ENCODE measurements at places on chromosomes 7 and 10.
A peak's percentile ranks its signal among the peaks of the same experiment; 100 is the strongest.

DNA sequence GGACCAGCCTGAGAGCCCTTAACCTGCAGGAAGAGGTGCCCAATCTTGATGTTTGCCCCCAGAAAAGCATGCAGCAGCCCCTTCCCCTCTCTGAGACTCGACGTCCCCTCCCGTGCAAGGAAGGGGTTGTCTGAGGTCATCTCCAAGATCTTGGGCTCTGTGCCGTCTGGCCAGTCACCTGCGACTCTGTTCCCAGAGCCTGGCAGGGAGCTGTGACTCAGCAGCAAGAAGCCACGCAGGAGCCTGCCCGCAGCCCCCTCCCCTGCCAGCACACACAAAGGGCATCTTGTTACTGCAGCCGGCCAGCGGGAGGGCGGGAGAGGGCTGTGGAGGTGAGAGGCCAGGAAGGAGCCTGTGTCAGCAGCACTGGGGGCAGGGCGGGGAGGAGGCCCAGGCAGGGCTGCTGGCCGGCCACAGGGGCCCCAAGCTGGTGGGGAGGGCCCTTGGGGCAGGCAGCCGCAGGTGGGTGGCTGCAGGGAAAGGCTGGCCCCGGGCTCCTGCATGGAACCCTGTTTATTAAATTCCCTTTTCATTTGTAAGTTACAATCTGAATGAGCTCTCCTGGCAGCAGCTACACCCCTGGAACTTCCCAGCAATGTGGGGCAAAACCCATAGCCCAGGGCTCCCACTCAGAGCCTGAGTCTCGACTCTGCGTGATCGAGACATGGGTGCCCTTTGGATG lies 103.7 kb upstream of the ZMIZ1 start:
- DNase-seq = no peak

- no peak for DNase-seq
Measured at GRCh38 chr10:5070648-5071410, 23.4 kb upstream of the AKR1C3 start.

- peak; percentile 74 for DNase-seq
Measured at GRCh38 chr10:103772096-103772845, 83.1 kb downstream of the SH3PXD2A start.

- DNase-seq = no peak
Measured at GRCh38 chr10:123848564-123849457, 42.8 kb downstream of the CPXM2 start.

DNA sequence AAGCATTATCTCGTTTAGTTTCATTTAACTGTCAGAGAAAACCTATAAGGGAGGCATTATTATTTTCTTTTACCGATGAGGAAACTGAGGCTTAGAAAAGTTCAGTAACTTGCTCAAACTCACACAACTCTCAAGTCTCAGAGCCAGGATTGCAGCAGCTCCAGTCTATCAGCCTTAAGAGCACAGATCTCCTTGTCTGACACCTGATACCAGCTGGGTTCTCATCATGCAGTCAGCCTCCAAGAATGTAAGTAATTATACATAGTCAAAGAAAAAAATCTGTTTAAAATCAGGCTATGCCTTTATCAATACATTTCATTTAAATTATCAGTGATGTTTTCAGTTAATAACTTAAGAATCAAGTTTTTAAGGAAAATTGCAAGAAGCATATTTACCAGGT lies 236.6 kb upstream of the TCF7L2 start:
- no peak for DNase-seq

DNA sequence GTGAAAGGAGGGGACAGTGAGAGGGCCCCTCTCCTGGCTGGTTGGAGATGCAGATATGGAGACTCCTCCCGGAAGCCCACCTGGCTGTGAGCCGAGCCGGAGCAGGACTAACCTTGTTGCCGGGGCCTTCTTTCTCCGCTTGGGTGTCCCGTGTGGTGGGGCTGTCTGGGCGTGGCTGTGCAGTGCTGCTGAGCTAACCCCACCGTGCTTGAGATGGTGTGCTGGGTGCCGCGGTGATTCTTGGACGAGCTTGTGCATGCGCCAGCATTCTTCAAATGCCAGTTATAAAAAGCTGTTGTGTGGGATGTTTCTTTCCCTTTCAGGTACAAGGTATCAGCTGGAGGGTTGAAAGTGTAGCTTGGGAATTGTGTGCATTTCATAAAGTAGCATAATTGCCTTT lies 48.8 kb downstream of the DAGLB start:
- DNase-seq = no peak

All from stimulated activated naive CD8-positive, alpha-beta T cell treated with anti-CD3 and anti-CD28 coated beads, Interleukin-15, Interleukin-2, amounts not matched to agents 100 U/mL and 50 U/mL, for 24 hours (primary cell).